ENCODE measurements at places on chromosomes 12 and 14. TPM values are rescaled to one million over a fixed set of nuclear protein-coding genes. Genes with fewer than 3 reads are reported as not detected.

OR6C2 gene
- 2.1 TPM for total RNA-seq

VRTN gene
- not detected for total RNA-seq

TMEM121 gene
- total RNA-seq, result 1.7 TPM

P2RX7 gene
- total RNA-seq, result 26.1 TPM

GPRC5D gene
- total RNA-seq, result 0.66 TPM

GDF3 gene
- total RNA-seq, result not detected

CELA1 gene
- not detected for total RNA-seq

FOXG1 gene
- total RNA-seq, result not detected

TEX22 gene
- total RNA-seq, result 1.9 TPM

PLEKHG3 gene
- 49.2 TPM for total RNA-seq
